ENCODE measurements at places on chromosomes 2 and 18.
A peak's percentile ranks its signal among the peaks of the same experiment; 100 is the strongest.

GRCh38 chr2:223418604-223419199, 183.5 kb downstream of the SCG2 start:
- no peak for DNase-seq

GRCh38 chr2:171959998-171960397, 37.7 kb downstream of the HAT1 start:
- DNase-seq: no peak

GRCh38 chr18:47163241-47163640, 12.9 kb downstream of the IER3IP1 start:
- DNase-seq: no peak

- no peak for DNase-seq
These were observed 140.0 kb downstream of the VAPA start for GRCh38 chr18:10053861-10054260.

DNA sequence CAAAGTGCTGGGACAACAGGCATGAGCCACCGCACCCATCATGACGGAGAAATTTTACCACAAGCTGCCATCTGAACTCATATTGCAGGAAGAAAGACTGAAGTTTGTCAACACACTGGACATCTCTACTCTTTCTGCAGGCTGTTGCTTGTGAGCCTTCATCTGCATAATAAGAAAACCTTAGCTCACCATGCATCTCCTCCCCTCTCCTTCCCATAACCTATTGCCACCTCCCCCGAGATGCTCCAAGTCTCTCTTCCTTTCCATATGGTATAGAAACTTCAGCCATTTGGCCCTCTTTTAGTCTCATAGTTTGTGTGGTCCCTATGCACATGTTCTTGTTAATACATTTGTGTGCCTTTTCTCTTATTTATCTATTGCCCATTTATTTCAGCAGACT, 19.1 kb upstream of the C2orf72 start:
- DNase-seq: no peak

DNA sequence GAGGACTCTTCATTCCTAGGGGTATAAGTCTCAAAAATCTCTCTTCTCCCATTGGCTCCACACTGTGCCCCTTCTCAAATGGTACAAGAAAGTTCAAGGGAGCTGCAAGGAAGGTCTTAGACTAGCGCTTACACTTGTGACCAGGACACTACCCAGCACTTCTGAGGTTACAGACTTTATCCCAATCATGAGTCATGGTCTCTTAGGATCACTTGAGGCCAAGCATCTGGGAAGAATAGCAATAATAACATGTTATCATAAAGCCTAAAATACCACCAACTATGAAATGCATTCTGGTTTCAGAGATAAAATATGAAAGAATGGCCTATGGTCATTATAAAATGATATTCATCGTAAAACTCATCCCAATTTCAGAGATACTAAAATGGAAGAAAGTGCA, 309.9 kb upstream of the PKDCC start:
- no peak for DNase-seq

GRCh38 chr2:239169311-239170048, 231.3 kb downstream of the HDAC4 start:
- DNase-seq: no peak

- DNase-seq: no peak
These were observed 49.0 kb downstream of the SNED1 start for GRCh38 chr2:241047253-241048010.

- DNase-seq: no peak
These were observed 102.9 kb downstream of the CDC42EP3 start for GRCh38 chr2:37568565-37568964.

DNA sequence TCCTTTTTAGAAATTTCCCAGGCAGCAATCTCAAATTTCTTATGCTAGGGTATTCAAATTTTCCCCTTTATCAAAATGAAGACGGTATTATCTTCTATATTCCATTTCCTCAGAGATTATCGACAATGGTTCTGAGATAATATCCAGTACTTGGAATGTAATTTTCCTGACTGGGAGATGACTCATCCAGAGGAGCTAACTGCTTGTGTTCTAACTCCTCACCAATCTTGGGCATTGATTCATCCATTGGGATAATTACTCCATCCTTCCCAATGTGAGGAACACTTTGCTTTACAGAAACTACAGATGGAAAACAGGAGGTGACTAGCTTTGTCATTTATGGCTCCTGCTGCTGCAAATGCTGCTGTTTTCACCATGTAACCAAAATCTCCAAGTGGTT, 239.4 kb upstream of the LYPD1 start:
- DNase-seq: no peak

DNA sequence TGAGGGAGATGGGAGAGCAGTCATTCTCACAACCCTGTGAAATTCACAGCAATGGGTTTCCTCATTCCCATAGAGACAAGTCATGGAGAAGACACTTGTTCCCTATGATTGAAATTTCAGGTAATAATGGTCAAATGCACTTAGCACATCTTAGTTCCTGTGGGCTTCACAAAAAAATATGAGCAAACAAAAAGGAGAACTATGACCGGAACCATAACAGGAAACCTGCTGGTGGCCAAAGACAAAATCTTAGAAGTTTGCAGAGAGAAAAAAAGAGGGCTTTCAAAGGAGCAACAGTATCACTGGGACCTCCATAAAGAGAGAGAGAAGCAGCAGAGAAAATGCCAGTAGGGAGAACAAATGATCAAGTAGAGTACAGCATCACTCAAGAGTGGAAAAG, 138.9 kb upstream of the APCDD1 start:
- DNase-seq: no peak

DNA sequence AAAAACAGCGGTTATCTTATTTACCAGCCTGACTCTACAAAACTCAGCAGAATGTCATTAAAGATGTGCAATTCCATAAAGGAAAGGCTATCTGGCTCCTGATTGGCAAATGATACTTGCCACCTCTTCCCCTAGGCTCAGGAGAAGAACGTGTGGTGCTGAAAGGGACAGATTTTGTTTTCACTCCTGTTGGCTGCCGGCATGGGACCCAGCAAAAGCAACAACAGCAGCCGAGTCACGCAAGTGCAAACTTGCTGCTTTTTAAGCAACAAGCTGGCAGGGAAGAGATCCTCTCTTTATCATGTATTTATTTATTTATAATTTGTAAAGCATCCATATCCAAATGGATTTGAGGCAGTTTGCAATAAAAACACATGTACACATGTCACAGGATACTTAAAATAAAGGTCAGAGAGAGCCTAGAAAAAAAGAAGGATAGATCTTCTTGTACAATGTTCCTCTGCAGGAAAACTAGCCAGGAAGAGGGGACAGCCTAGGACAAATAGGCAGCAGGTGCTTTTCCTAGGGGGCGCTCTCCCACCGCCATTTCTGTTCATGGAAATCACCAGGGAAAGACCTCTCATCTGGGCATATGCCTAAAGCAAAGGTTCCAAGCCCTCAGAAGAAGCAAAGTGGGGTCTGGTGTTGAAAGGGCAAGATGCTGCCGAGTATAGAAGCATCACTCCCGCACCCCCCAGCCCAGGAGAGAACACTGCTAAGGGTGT, 799.3 kb downstream of the BCL11A start:
- no peak for DNase-seq

DNA sequence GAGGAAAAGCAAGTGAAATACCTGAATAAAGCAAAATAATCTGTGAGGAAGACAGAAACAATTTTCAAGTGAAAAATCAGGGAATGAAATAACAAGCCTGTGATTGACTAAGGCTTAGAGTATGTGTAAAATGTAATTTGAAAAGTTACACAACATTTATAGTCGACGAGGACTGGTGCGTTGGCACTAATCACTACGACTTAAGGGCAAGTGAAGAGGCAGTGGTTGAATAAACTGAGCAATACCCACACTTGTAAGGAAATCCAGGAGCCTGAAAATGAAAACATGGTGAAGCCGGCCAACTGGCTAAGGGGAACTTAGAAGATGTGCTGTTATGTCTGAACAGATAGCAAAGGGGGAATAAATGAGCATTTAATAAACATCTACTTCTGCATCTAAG, 13.4 kb downstream of the DOK1 start:
- DNase-seq: no peak

- no peak for DNase-seq
These were observed 641.6 kb downstream of the SUCLG1 start for GRCh38 chr2:83817511-83817910.

- DNase-seq: peak; percentile 31
These were observed 15.2 kb upstream of the DNPEP start for GRCh38 chr2:219402665-219403515.

- no peak for DNase-seq
These were observed 221.6 kb downstream of the DLGAP1 start for GRCh38 chr18:4233468-4233867.

- DNase-seq: no peak
These were observed 137.1 kb downstream of the VAPA start for GRCh38 chr18:10050956-10051355.
